ENCODE measurements at places on chromosomes 2 and 18.

- no peak for DNase-seq
Observed at GRCh38 chr2:207167099-207167923, 1.6 kb upstream of the KLF7 start.

- no peak for DNase-seq
Observed at GRCh38 chr2:73970141-73970803, 14.4 kb upstream of the TET3 start.

DNA sequence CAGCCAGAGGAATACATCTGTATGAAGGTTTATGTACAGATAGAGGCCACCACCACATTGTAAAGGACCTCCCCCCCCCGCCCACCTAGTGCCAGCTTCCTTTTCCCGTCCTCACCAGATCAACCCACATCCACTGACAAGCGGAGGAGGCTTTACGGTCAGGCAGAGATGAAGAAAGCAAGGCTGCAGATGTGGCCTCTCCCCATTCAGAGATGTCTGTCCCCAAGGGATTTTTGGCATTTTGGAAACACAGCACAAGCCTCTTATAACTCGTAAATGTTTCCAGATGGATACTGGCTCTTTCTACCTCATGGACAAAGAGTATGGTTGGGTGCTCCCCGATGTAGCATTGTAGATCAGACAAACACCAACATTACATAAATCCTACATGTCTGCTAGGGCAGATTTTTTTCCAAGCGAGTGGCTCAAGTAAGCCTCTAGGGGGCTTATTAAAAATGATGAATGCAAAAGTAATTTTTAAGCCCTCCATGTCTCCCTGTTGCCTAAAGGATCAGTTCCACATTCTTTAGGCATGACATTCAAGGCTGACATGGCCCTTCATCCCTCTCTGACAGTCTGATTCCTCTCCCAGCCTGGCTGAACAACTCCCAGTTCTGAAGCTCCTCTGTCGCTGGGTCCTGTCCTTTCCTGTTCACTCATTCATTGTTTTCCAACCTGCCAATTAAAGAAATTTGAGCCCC is 11.7 kb downstream of the VIT start:
- no peak for DNase-seq

DNA sequence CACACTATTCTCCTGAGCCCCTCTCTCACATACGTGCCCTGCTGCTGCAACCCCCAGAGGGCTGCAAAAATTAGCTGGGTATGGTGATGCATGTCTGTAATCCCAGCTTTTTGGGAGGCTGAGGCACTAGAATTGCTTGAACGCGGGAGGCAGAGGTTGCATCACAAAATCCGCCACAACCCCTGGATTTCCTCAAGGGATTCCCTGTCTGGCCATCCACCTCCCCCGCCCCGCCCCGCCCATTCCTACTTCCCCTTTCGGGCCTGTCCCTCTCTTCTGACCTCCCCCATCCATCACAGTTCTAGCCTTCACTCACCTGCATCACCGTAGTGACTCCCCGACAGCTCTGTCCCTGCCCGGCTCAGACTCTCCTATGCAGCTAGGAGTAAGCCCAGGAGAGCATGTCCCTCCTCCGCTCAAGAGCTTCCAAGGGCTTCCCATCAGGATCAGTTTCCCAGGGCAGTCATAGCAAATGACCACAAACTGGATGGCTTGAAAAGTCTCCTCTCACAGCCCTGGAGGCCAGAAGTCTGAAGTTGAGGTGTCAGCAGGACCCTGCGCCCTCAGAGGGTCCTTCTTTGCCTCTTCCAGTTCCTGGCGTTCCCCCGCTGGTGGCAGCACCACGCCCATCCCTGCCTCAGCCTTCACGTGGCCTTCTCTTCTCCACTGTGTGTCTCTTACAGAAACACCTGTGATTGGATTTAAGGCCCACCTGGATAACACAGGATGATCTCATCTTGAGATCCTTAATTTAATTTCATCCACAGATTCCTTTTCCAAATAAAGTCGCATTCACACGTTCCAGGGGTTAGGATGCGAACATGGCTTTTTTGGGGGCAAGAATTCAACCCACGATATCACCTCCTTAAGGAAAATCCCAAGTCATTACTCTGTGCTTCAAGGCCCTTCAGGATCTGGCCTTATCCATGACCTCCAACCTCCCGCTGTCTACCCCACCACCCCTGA is 58.5 kb downstream of the HS1BP3 start:
- DNase-seq = no peak

DNA sequence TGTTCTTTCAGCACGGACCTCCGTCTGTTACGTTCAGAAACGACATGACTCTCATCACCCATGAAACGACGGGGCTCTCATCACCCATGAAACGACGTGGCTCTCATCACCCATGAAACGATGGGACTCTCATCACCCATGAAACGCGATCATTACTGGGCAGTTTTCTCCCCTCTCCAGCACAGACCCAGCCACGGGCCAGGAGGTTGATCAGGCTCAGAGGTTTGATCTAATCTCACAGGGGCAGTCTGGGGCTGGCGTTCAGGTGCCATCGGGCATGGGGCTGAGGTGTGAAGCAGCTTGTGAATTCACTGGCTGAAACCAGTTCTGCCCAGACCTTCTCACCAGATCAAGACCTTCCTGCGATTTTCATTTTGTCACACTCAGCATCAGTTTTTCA is 296.4 kb downstream of the NDUFA10 start:
- DNase-seq = no peak

- DNase-seq = no peak
Observed at GRCh38 chr2:217065695-217066405, 206.0 kb upstream of the TNP1 start.

GRCh38 chr18:50653402-50654093 is 93.7 kb downstream of the MAPK4 start:
- no peak for DNase-seq

DNA sequence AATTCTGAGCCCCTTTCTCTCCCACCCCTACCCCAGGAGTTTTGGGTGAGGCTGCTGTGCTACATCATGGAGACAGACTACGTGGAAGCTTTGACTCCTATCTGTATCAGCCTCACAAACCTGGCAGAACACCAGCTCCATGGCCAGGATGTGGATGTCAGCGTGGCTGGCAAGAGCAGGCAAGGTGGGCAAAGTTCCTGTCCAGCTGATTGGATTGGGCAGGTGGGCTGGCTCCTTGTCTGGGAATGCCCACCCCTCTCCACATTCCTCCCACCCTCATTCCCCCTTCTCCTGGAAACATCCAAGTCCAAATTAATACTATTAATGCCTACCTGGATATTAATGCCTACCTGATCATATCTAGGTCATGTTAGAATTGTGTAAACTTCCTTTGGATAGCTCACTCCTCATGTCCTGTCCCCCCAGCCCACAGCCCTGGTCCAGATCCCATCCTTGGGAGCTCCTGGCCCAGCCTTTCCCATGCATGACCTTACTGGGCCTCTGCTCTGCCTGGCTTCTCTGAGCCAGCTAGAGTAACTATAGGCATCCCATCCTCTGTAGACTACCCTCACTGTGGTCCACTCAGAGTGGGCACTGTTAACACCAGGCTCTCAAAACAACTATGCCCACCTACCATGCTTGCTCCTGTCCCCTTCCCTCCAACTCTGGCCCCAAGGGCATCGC is 24.1 kb downstream of the MROH2A start:
- no peak for DNase-seq
